ENCODE measurements at places on chromosomes 5 and 9.

DNA sequence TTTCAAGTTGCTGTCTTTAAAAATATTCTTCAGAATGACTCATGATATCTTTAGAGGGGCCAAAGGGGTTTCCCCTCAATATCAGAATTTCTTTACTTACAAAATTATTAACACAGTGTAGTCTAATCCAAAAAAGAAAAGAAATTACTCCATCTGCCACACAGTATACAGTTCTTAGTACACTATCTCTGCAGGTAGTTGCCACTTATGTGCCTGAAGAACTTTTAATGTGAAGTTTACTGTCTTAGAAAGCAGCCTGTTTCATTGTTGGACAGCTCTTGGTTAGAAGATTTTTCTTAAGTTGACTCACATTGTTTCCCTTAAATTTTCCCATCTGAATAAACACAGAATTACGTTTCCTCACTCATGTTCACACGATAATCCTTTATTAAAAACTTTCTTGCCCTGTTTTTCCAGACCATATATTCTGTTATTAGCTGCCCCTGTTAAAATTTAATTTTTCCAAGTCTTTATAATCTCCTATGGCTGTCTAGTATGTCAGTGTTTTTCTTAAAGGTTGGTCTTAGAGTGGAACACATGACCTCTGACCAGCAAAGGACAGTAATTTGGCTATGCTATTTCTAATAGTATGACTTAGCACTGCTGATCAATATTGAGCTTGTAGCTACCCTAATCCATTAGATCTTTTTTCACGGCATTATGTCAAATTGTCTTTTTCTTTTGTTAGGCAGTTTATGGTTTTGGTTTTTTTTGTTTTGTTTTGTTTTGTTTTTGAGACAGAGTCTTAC is 21.8 kb upstream of the FKTN start:
- DNase-seq = no peak

DNA sequence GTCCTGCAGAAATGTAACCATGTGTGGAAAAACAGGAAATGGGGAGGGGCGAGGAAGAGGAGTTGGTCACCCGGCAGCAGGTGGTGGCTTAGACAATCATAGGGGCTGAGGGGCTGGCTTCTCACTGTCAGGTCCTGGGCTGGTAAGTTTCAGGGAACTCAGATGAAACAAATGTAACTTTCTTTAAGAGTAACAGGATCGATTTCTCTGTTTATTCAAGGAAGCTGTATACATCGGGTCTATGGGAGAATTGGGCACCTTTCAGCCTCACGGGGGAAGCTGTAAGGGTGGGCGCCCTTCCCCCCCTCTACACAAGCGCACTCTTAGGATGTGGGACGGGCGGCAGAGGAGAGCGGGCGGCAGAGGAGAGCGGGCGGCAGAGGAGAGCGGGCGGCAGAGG is 104.3 kb upstream of the SIMC1 start:
- peak; percentile 11 for DNase-seq

- DNase-seq = no peak
These were observed 48.1 kb downstream of the TEK start for GRCh38 chr9:27157097-27157496.

- no peak for DNase-seq
These were observed 50.6 kb downstream of the NREP start for GRCh38 chr5:111706345-111706744.

- DNase-seq = no peak
These were observed 872 bp upstream of the SMIM3 start for GRCh38 chr5:150777685-150778084.

DNA sequence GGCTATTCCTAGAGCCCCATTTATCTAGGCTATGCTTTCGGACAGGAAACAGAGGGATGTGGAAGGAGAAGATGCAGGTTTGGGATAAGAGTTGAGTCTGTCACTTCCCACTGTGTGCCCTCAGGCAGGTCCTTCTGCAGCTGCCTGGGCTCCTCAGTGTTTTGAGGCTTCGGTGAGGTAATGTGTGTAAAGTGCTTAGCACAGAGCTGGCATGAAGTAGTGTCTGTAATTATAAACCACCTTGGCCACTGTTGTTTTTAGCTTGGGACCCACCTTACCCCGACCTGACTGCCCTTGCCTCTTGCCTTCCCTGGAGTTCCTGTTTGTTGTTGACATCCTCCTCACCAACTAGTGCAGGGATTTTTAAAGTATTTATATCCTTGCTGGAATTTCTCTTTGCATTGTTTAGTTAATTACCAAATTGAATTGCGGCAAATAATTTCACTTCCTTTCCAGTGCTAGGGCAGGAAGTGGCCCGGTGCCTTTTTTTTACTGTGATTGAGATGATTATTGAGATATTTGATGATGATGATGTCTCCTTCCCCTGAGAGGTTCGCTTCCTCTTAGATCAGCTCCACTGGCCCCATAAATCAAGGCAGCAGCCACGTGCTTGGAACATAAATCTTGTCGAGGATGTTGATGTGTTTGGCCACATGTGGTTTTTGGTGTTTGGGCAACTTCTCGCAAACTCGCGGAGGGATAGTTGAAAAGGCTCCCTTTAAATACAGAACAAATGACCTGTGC is 38.3 kb upstream of the DAB2IP start:
- DNase-seq = no peak

GRCh38 chr5:13704396-13704795 is 240.1 kb downstream of the DNAH5 start:
- DNase-seq = no peak

GRCh38 chr5:77066823-77067442 is 20.2 kb downstream of the ZBED3 start:
- DNase-seq = no peak

DNA sequence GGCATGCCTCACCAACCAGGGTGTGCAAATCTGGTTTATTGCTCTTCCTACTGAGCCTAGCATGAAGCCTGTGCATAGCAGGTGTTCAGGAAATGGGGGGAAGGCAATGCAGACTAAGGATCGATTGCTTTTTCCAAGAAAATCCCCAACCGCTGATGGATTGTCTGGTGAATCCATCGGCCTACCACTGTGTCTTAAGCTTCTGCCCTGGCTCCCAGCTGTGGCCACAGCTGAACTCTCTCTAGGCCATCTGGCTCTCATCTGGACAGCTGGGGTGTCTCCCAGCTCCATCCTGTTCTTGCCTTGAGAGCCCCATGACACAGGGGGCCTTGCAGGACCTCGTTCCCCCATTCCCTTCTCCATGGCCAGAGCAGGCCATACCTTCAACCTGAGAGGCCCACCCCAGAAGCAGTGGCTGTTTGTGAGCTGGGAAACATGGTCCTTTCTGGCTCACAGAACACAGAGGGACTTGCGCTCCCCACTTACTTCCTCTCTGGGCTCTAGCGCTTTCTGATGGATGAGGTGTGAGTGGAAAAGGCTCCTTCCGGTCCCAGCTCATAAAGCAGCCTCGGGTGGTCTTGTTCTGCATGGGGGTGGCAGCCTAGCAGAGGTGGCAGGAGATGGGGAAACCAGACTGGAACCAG is 41.8 kb downstream of the COL27A1 start:
- peak; percentile 44 for DNase-seq

DNA sequence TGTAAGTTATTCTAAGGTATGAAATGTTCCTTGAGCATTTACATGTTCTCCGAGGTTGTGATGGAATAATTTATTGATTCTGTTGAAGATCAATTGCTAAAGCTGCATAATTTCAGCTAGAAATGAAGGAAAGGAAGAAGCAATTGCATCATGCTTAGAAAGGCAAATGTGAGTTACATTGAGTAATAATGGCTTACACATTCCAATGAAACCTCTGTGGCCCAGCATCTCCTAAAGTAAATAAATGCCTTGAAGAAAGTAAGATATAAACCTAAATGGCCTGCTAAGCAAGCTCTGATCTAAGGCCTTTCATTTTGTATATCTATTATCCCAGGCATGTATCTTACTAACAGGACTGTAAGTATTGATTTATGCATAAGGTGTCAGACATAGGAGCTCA is 677.3 kb upstream of the RGMB start:
- DNase-seq = no peak

- DNase-seq = no peak
These were observed 1.5 kb upstream of the SARDH start for GRCh38 chr9:133739408-133740280.

DNA sequence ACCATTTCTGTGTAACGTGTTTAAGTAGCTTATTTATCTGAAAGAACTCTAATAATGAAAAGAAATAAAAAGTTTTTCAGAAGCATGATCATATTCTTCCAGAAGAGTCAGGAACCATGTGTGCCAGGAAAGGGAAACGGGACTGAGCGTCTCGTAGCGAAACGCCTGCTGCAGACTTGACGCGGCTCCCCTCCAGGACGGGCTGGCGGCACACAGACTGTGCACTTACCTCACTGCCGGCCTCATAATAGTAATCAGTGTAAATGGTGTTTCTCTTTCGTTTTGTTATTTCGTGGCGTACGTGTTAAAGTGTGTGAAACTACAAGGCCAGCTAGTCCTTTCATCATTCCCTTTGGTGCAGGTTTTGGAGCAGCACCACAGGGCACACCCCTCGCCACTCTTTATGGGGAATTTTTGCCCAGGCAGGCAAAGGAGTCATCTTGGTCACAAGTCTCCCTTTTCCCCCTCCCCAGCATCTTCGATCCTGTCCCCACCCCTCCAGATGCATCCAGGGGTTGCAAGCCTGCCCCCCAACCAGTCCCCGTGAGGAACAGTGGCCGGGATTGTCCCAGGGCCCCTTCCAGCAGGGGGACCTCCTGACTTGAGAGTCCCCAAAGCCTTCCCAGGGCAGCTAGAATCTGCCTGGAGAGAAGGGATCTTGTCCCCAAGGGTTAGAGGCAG is 233.1 kb downstream of the FANCC start:
- no peak for DNase-seq

- DNase-seq = peak; percentile 49
These were observed 115.9 kb downstream of the RGS3 start for GRCh38 chr9:113579283-113580040.

- peak; percentile 52 for DNase-seq
These were observed 223.7 kb downstream of the PCSK5 start for GRCh38 chr9:76114144-76114543.

GRCh38 chr5:113294311-113295110 is 140.3 kb downstream of the TSSK1B start:
- peak; percentile 96 for DNase-seq

DNA sequence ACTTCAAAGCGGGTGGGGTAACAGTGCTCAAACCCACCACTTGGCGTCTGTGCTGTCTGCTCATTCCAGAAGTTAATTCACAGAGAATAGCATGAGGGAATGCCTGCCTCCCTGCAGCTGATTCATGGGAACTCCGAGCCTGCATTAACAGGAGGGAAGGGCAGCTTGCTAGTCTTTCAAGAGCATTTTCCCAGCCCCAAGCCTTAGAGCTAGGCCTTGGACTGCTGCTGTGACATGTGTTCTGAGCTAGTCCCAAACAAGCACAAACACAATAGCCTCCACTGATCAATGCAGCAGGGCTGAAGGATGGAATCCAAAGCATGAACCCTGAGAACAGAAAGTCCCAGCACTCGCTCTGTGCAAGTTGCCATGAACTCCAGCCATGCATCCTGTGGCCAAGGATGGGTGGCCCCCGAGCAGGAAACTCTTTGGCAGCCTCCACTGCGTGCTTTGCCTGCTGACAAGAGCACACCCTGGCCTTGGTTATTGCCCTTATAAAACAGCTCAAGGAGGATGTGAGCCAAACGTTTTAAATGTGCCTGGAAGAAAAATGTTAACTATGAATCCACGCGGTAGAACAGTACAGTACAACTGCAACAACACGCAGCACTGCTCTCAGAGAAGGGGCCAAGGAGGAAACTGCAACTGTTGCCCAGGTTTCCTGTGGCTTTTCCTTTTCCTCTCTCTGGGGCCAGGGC is 653.1 kb upstream of the KLF4 start:
- DNase-seq = peak; percentile 86

DNA sequence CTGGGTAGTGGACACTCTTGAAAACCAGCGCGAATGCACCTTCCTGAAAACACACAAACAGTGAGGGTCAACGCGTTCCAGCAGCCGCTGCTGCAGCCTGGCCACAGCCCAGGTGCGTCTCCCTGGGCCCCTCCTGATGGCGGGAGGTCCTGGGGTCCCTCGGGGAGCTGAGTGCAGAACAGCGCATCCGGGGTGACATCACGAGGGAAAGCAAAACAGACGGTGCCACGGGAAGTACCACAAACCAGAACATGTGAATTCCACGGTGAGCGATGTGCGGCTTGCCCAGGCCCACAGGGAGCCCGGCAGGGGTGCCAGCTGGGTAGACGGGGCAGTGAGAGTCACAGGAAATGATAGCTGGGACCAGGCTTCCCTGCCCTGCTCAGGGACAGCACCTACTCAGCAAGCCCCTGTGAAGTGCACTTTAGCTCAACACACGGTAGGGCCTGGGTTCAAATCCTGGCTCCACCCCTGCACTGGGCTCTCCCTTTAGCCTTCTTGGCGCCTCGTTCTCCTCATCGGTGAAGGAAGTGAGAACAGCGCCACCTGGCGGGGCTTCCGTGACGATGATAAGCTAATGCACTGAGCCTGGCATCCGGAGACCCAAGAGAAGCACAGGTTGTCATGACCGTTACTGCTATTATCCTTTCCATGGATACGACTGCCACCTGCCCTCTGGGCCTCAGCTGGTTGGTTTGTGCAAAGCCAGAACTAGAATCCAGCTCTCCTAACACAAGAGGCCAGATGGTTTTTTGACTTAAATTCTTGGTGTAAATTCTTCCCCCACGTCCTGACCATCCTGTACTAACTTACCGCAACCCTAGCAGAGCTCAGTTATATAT is 24.6 kb downstream of the GFPT2 start:
- peak; percentile 84 for DNase-seq

DNA sequence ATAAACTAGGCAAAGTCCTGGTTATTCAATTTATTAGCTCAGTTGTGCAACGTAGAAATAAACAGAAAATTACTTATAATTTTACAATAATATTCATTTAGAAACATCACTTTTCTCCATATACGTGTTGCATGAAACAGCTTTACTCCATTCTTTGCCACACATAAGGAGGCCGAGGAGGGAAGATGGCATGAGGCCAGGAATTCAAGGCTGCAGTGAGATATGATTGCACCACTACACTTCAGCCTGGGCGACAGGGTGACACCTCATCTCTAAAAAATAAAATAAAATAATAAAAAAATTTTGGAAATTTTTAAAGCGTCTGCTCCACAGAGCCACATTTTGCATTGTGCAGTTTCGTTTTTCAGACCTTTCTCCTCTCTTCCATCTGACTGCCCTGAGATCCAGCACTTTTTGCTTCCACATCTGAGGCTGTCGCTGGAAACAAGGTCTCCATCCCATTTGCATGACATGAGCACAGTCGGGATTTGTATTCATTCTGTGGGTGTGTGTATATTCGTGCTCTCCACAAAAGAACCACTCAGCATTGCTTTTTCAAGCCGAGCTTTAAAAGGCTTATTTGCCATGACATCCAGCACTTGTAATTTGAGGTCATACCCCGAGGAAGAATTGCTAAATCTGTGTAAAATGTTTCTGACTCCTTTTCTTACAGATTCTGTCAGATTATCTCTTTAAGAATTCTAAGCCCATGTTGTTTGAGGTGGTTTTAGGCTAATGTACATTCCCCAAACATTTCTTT is 98.6 kb upstream of the MSX2 start:
- peak; percentile 70 for DNase-seq

DNA sequence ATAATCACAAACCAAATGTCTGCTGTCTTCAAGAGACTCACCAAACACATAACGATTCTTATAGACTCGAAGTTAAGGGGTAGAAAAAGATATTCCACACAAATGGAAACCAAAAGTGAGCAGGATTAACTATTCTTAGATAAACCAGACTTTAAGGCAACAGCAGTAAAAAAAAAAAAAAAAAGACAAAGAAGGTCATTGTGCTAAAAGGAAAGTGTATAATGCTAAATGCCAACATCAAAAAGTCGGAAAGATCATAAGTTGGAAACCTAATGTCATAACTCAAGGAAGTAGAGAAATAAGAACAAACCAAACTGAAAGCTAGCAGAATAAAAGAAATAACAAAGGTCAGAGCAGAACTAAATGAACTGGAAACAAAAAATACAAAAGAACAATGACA is 714.6 kb downstream of the SEMA5A start:
- DNase-seq = no peak

Measured in eye (tissue), 1 donor.